ENCODE measurements at places on chromosomes 6 and 20. TPM values are rescaled to one million over a fixed set of nuclear protein-coding genes. Genes with fewer than 3 reads are reported as not detected.

The POLR1H gene
- 34.8 TPM for polyA plus RNA-seq

The FIG4 gene
- 11.8 TPM for polyA plus RNA-seq

GRCh38 chr6:106637717-106638341 is 8.5 kb downstream of the QRSL1 start:
- DNase-seq = no peak

- DNase-seq = no peak
Observed at GRCh38 chr6:13559251-13559650, 15.2 kb upstream of the SIRT5 start.

The OXT gene
- polyA plus RNA-seq = 3.4 TPM

The TPX2 gene
- 16.3 TPM for polyA plus RNA-seq

- DNase-seq = no peak
Observed at GRCh38 chr6:15369838-15370237, 124.0 kb downstream of the JARID2 start.

- DNase-seq = no peak
Observed at GRCh38 chr6:148831064-148831463, 84.2 kb downstream of the UST start.

The SCRT2 gene
- not detected for polyA plus RNA-seq

GRCh38 chr6:70673601-70674000 is 5.9 kb downstream of the SMAP1 start:
- DNase-seq = no peak

DNA sequence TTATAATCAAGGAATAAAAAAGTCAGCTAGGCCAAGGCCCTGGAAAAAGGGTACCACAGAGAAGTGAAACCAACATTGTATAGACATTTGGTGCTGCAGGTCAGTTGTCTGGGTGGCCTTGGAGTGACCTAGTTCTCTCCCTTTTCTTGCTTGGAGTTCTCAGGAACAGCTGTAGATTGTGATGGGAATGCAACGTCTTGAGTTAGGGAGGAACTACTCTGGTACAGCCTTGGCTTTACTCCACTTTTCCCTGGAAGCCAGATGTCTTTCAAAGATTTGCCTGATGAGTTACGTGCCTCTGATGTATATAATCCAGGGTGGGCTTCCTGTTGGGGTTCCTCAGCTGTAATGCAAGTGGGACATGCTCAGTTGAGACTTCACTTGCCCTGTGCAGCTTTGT is 694.7 kb downstream of the HTR1B start:
- DNase-seq = no peak

The POM121L2 gene
- not detected for polyA plus RNA-seq

DNA sequence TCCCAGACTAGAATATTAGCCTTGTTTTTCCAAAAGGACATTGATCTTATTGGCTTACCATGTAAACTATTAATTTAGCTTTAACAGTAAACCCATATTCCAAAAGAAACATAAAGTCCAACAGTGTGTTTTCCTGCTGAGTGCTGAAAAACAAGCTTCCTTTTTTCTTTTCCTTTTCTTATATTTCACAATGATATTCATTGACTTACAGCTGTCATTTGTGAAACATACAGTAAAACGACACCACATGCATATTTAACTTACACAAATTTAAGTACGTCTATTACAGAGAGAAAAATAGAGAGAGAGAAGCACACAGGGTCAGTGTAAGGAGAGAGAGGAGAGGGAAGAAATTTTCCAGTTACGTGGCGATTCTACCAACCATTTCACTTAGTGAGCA is 543.9 kb upstream of the JARID2 start:
- no peak for DNase-seq

The TNXB gene
- polyA plus RNA-seq = 7.3 TPM

DNA sequence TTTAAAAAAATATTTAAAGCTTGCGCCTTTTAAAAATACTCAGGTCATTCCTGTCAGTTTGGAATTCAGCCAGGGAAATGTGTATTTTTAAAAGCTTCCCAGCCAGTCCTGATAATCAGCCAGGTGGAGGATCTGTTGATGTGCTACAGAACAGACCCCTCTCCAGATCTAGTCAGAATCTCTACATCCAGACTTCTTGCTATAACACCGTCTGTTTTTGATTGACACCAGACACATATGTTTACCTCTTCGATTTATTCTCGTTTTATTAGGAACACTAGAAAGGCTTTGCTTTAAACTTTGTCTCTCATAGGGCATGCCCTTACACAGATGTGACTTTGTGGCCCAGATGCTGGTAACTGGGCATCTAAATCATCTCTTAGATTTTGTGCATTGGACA is 11.7 kb downstream of the PARD6B start:
- DNase-seq = no peak

The ARMC2 gene
- polyA plus RNA-seq = 4.8 TPM

- DNase-seq = no peak
Observed at GRCh38 chr6:163179721-163180120, 234.8 kb upstream of the QKI start.

DNA sequence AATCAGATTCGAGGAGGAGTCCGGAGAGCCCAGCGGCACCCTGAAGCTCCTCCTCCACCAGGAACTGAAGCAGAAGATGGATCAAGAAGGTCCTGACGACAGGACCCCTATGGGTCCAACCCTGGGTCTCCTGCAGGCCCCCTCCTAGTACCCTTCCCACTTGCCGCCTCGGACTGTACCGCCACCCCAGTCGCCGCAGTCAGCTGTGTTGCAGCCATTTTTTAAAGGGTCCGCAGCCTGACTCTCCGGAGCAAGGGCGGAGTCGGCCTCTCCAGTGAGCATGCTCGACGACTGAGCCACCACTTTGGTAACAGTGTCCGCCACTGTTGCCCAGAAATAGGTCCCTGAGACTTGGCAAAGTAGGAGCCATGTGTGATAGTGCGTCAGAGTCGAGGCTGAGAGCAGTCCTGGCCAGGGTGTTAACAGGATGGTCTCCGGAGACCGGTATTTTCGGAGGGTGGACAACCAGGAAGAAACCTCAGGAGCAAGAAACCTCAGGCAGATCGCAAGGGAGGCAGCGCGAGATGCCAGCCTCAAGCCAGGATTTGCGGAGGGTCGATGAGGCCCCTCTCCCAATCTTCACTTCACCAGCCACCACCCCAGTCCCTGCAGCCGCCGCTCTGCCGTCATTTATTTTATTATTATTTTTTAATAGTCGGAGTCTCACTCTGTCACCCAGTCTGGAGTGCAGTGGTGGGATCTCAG is 294.6 kb upstream of the ZNF337 start:
- DNase-seq = no peak

The MAP1LC3A gene
- 77.1 TPM for polyA plus RNA-seq

GRCh38 chr20:44335675-44336074 is 1.2 kb upstream of the R3HDML start:
- no peak for DNase-seq

GRCh38 chr6:39342692-39343395 is 20.3 kb upstream of the KCNK16 start:
- DNase-seq = no peak

- DNase-seq = no peak
Observed at GRCh38 chr20:37131486-37131885, 35.7 kb upstream of the RBL1 start.

DNA sequence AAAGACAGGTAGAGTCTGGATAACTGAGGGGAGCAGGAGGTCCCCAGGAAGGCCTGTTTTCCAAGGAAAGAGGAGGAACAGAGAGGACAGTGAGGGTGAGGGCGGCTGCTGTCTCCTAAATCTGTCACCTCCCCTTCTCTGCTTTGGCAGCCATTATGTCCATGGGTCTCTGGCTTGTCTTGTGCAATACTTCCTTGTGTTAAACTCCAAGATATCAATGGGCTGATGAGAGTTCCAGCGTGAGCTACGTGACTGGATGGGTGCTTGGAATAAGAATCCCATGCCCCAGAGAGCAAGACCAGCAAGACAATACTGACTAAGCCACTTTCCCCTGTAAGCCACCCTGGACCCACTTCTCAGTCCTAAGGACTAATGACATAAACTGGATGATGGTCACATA is 26.3 kb upstream of the DNAAF9 start:
- DNase-seq = no peak

DNA sequence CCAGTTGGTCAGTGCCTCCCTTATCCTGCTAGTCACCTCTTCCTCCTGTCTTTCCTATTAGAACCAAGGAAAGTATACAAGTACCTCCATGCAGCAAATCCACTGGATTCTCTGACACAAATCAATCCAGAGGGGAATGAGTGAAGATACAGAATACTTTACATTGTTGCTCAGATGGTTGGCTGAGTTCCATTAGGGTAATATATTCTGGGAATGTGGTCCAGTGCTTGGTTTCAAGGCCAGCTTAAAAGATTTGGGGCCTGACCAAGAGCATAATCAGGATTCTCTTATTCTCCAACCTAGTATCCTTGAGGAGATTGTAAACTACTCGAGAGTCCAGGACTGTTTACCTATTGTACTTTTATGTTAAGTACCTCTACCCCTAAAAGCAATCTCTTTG is 23.0 kb downstream of the CARMIL1 start:
- no peak for DNase-seq

GRCh38 chr6:31378062-31378720 is 21.2 kb upstream of the HLA-B start:
- peak; percentile 43 for DNase-seq

DNA sequence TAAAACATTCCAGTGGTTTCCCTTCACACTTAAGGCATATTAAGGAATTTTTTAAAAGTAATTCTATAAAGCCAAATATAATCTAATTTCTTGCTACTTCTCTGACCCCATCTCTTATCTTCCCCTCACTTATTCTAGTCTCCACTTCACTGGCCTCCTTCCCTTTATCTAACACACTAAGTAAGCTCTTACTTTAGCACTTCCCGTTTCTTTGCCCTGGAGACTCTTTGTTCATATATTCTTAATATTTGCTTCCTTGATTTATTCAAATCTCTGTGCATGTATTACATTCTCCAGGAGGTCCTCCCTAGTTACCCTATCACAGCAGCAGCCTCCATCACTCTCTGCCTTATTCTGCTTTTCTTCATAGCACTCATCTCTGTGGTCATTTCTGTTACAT is 20.3 kb downstream of the GTPBP2 start:
- no peak for DNase-seq

DNA sequence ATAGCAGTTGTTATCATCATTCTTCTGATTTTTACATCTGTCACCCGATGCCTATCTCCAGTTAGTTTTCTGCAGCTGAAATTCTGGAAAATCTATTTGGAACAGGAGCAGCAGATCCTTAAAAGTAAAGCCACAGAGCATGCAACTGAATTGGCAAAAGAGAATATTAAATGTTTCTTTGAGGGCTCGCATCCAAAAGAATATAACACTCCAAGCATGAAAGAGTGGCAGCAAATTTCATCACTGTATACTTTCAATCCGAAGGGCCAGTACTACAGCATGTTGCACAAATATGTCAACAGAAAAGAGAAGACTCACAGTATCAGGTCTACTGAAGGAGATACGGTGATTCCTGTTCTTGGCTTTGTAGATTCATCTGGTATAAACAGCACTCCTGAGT is 2.1 kb downstream of the CALHM6 start:
- no peak for DNase-seq

The HLA-DQA1 gene
- not detected for polyA plus RNA-seq

The SOX12 gene
- polyA plus RNA-seq = 16.2 TPM

DNA sequence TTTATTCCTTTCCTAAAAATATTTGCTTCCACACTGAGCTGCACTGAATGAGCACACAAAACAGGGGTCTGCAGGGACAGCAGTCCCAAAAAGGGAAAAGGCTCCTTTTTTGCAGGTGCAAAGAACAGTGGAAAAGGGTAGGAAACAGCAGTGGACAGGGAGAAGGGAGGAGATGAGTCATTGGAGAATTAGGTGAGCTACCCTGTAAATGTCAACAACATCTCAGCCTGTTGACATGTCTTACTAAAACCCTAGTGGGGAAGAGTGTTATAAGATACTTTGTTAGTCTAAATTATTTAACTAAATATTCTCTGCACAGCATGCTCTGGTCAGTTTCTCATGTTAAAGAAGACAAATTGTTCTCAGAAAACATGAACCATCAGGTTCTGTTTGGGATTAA is 151.5 kb upstream of the FBXL4 start:
- DNase-seq = no peak

The COL12A1 gene
- 13.3 TPM for polyA plus RNA-seq

DNA sequence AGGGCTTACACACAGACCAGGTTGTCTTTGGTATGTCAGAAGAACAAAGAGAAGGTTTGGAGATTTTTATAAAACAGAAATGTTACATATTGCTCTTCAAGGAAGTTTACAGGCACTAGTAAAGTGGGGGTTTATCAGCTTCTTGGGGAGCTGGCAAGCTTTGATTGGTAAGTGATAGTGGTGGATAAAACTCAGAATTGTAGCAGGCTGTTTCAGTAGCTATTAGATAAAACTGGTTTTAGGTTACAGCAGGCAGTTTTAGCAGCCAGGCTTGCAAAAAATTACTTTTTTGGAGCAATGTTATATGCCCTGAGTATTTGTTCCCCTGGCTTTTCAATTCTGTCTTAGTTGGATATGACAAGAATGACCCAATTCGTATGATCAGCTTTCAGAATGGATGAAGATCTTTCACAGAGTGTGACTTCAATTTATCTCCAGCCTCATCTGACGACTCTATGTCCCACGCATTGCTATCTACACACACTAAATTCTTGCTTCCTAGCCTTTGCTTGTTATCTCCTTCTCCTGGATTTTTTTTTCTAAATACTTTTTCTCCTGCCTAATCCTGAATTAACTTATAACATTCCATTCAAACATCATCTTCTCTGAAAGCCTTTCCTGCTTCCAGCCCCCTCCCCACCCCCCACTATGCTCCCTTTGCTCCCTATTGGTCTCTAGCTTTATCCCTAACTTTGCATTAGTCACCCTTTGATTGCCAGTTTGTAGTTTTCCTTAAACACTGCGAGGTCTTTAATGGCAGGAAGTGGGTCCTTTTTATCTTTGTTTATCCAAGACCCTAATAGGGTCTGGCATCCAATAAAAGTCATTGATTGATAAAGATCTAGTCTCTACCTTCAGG is 1.0 kb upstream of the TOMM34 start:
- DNase-seq = no peak

The CD83 gene
- polyA plus RNA-seq = 6.2 TPM

DNA sequence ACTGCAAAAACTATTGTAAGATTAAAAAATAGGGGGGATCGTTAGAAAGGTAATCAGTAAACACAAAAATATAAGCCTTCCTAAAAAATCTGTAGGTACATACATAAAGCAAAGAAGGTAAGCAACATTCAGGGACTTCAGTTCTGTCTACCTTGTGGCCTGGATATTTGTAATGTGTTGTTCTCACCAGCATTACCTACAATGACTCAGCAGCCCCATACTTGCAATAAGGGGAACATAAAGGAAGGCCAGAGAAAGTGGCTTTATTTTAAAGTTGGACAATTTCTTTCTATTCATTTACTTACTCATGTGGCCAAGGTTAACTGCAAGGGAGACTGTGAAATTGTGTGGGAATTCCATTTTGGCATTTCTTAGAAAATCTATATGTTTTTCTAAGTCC is 277.2 kb upstream of the PREP start:
- DNase-seq = no peak

The THBD gene
- 79.6 TPM for polyA plus RNA-seq

Data from hepatocyte (in vitro differentiated cells).